ENCODE measurements at places on chromosomes 12 and 14. TPM values are rescaled to one million over a fixed set of nuclear protein-coding genes. Genes with fewer than 3 reads are reported as not detected.

GRCh38 chr12:9650151-9650576, 19.3 kb upstream of the CLEC2D start:
- no peak for DNase-seq

GRCh38 chr12:83996671-83997070, 915.9 kb downstream of the SLC6A15 start:
- no peak for DNase-seq

The NTF3 gene
- 2.0 TPM for total RNA-seq

The AEBP2 gene
- total RNA-seq, result 58.2 TPM

DNA sequence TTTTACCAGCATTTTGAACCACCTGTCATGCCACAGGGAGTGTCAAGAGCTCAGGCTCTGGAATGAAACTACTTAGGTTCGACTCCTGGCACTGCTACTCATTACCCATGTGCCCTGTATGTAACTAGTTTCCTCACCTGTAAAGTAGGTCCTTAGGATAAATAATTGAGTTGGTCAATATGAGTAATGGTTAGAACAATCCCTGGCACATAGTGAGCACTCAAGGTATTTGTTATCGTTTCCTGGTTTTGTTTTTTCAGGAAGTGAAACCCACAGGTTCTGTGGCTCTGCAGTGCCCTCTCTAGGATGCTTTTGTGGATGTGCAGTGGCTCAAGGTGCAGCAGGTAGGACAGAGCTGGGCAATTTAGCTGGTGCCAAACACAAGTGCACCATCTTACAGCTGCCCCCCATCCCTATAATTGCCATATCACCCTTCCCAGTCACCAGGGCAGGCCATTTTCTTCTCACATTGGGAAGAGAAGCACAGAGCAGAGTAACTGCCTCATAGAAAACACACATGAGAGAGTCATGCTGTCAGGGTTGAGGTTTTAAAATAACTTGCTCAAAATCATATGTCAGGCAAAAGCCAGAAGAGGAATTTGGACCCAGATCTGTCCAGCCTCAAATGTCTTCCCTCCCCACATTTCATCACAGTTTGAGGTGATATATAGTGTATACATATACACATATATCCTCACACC, 297.5 kb downstream of the RPAP3 start:
- DNase-seq, result no peak

GRCh38 chr12:48279601-48280000, 71.1 kb downstream of the ZNF641 start:
- no peak for DNase-seq

GRCh38 chr14:21298358-21298757, 18.5 kb downstream of the RPGRIP1 start:
- DNase-seq, result no peak

DNA sequence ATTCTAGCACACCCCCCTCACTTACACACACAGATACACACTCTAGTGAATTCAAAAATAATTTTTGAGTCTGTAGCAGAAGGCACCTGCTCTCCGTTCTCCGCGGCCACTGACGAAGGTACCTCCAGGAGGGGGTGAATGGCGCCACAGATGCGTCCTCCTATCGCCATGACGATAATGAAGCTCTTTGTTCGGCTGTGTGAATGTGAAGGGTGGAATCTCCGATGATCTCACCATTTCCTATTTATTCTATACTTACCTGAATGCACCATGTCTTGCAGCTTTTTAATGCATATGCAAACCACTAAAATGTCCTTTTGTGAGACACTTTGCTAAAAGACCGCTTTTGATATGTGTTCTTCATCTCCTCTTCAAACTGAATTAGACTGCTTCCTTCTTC, 162.7 kb downstream of the EGLN3 start:
- no peak for DNase-seq

- no peak for DNase-seq
Observed at GRCh38 chr12:110639336-110640141, 25.6 kb downstream of the TCTN1 start.

GRCh38 chr14:101709962-101710931, 51.3 kb upstream of the PPP2R5C start:
- peak; percentile 77 for DNase-seq

DNA sequence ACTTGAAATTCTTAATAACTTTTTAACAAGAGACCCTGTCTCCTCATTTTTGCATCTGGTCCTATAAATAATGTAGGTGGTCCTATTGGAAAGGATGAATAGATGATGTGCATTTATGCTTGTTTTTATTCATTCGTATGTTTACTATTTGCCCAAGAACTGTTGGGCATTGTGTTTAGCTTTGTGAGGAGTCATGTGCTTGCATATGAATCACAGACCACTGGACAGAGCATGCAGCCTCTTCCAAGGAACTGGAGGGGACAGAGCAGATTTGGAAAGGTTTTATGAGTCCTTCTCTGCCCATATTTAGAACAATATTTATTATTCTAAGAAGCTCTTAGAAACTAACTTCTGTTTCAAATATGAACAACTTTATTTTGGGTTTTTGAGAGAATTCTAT, 414.0 kb downstream of the SOX5 start:
- DNase-seq, result no peak

Measured in lower leg skin (tissue), 4 donors.